ENCODE measurements at places on chromosomes 11 and 22. TPM values are rescaled to one million over a fixed set of nuclear protein-coding genes. Genes with fewer than 3 reads are reported as not detected.

DNA sequence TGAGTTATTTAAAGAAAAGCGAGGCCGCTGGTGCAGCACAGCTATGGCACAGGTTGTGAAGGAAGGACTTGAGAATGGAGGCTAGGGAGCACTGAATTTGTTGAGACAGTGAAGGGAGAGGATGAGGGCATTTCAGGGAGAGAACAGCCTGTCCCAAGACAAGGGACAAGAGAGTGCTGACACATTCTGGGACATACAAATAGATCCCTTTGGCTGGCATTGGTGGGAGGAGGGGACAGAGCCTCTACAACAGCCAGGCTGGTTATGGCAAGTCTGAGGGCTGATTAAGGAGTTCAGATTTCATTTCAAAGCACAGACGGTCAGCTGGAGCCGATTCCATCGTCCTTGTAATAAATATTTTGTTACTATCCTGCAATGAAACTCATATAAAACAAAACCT lies 1.7 kb upstream of the SLC29A2 start:
- no peak overlapping the region for H3K4me3 ChIP-seq
- no peak overlapping the region for H3K27ac ChIP-seq
- no peak for DNase-seq
- no peaks in the 10 kb centered on the region for H3K36me3 ChIP-seq
- no peaks in the 10 kb centered on the region for H3K27me3 ChIP-seq

DNA sequence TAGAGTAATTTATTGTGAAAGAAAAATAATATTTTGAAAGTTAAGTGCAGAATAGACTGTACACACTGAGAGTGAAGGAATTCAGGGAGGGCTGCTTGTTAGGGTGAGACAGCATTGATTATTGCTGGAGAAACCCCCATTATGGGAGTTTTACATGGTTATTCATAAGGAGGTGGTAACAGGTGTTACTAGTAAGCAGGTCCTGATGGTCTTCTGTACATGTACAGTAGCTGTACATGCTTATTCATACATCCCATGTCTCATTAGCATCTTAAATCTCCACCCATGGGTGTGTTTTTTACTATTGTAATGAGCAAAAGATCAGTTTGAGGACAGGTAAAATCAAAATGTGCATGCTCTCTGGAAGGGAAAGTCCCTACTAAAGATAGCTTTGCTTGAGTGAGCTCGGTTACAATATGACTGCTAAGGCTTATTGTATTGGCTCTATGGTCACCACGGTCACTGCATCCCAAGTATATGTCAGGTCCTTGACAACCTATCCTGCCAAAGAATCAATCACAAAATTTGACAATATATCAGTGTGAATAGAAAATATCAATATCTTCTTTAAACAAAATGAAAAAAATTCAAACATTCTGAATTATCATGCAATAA lies 6.2 kb downstream of the KDM4F start:
- no peak for DNase-seq
- H3K4me3 ChIP-seq, result no peak overlapping the region
- H3K36me3 ChIP-seq, result no peaks in the 10 kb centered on the region
- no peaks in the 10 kb centered on the region for H3K27me3 ChIP-seq
- H3K4me1 ChIP-seq, result peaks cover 5% of the 10 kb centered on the region

- no peaks in the 10 kb centered on the region for H3K36me3 ChIP-seq
- no peaks in the 10 kb centered on the region for H3K4me1 ChIP-seq
- no peaks in the 10 kb centered on the region for H3K27me3 ChIP-seq
- H3K27ac ChIP-seq, result no peak overlapping the region
- H3K4me3 ChIP-seq, result no peak overlapping the region
Measured at GRCh38 chr11:1129611-1130160, 28.1 kb upstream of the MUC5AC start.

DNA sequence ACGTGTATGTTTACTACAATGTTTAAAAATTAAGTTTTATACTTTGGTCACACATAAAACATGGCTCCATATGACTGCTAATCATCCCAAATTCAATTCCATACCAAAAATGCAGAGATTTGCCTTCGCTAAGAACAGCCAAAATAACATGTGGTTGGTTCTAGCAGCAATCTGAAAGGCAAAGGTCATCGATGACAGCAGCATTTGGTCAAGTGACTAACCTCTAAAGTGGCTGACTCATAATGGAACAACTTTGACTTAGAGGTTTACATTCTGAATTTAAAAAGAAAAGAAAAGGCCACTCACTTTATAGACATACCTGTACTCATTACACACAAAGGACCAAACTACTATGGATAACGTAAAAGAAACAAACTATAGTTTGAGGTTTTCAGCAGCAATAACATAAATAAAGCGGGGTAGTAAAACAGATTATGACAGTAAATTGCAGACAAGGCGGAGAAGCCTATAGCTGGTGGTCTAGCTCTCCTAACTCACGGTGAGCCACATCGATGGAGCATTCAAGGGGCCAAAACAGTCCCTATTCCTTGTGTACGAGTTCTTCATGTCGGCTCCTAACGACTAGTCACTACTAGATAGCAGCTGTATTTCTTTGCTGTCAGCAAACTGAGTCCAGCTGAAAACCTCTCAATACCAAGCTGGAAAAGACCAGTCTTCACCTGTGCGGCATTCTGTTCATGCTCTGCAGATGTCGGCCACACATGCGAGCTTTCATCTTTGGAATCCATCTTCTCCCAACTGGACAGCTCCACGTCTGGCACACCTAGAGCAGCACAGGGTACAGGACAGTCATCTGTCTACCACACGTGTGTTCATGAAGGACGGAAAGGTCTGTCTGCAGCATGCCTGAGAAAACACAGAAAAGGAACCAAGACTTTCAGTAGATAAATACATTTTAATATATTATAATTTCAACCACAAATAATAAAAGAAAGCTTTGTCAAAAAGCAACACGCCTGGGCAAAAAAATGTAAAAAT lies 42.1 kb downstream of the PRDM10 start:
- H3K36me3 ChIP-seq, result no peaks in the 10 kb centered on the region
- H3K27me3 ChIP-seq, result no peaks in the 10 kb centered on the region
- no peak overlapping the region for H3K27ac ChIP-seq

DNA sequence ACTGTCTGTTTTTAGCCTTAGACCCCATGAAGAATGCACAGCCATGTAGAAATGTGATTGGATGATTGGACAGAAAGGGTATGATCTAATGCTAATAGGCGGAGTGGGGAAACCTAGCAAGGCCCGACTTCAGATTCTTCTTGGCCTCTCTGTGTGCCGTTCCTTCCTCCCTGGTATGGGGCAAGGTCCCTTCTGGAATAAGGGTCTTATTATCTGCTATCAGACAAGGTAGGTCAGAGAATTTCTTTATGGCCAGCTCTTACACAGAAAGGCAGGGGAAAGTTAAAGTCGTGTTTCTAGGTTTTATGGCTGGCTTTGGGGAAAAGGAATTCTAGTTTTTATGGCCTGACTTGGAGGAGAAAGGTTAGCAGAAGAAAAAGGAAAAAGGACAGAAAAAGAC lies 30.6 kb downstream of the DBX1 start:
- H3K4me1 ChIP-seq, result peaks cover 7% of the 10 kb centered on the region
- no peaks in the 10 kb centered on the region for H3K36me3 ChIP-seq
- no peak for DNase-seq
- no peak overlapping the region for H3K27ac ChIP-seq

DNA sequence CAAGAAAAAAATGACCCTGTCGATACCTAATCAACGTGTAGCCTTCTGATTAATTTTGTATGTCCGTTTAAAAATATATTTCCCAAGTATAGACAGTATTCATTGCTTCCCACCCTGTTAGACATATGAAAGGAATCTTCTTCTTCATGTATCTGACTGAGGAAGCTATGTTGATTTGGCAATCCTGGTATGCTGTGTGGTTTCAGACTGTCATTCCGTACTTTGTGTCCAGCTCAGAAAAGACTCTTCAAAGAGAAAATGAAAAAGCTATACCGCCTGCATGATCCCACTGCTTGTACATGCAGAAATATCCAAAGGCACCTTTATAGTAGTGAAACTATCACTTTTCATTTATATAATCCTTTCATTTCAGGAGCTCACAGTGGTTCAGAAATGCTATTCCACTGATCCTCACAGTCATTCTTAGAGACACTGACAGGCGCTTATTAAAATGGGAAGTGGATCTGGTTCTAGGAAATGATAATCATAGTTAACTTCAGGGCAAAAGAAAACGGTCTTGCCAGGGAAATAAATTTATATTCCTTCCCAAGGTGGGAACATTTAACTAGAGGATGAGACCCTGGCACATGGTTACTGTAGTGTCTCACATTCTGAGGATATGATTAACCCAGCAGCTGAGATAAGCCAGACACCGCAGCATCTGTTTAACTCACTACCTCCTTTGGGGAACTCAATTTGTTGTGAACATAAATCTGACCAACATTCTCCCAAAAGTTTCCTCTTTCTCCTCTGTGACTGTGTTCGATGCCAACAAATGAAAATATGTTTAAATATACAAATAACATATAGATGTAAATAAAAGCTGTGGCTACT lies 599.2 kb upstream of the LUZP2 start:
- DNase-seq, result no peak
- no peak overlapping the region for H3K4me3 ChIP-seq
- no peaks in the 10 kb centered on the region for H3K4me1 ChIP-seq

DNA sequence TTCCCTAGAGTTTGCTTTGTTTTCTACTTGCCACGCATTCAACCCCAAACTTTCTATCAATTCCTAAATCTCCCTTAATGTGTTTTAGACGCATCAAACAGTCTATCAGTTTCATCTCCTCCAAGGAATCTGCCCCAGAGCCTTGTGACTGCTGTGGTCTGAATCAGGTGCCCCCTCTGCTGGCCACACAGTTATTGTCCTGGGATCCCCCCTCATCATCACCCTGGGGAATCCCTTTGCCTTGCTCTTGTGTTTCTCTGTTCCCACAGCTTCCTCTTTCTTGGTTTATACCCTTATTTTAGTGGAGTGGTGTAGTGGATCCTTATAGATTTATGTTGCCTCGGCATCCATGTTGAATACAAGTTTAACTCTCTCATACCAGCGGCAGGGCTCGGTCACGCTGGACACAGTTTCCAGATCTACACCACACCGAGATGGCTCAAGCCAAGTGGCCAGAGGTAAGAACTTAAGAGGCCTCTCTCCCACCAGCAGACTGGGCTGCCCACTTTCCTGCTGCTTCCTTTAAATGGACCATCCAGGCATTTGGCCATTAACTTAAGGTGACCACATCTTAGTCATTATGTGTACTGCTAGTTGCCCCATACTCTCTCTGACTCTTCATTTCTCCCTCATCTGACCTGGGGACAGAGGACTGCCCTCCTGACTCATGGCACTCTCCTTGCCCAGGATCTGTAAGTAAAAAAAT lies 8.2 kb downstream of the UPB1 start:
- H3K27ac ChIP-seq, result no peak overlapping the region
- H3K4me3 ChIP-seq, result no peak overlapping the region
- peaks cover 26% of the 10 kb centered on the region for H3K4me1 ChIP-seq
- H3K27me3 ChIP-seq, result no peaks in the 10 kb centered on the region
- H3K36me3 ChIP-seq, result no peaks in the 10 kb centered on the region

- peak overlapping the region; percentile 64 for H3K4me3 ChIP-seq
- peak overlapping the region; percentile 45 for H3K27ac ChIP-seq
- no peaks in the 10 kb centered on the region for H3K27me3 ChIP-seq
- H3K36me3 ChIP-seq, result no peaks in the 10 kb centered on the region
- peak; percentile 82 for DNase-seq
- H3K4me1 ChIP-seq, result peaks cover 9% of the 10 kb centered on the region
Measured at GRCh38 chr22:42437488-42438292, 5.5 kb upstream of the NFAM1 start.

GRCh38 chr11:6270584-6271246 lies 11.1 kb downstream of the CCKBR start:
- H3K36me3 ChIP-seq, result no peaks in the 10 kb centered on the region
- DNase-seq, result no peak
- H3K27ac ChIP-seq, result no peak overlapping the region

DNA sequence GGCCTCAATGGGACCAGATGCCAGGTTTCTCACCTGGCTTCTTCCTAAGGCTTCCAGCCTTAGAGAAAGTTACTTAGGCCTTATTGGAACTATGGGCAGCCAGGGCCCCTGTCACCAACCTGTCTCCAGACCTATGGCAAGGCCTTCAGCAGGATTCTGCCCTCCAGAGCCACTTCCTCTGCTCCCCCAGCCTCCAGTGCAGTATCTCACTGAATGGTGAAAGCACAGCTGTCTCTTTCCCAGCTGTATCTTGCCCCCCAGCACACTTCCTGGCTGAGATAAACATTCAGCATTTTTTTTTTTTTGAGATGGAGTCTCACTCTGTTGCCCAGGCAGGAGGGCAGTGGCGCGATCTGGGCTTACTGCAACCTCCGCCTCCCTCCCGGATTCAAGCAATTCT lies 1.5 kb downstream of the SLC2A11 start:
- no peaks in the 10 kb centered on the region for H3K27me3 ChIP-seq
- H3K27ac ChIP-seq, result no peak overlapping the region
- no peak for DNase-seq

- H3K4me3 ChIP-seq, result peak overlapping the region; percentile 12
- peak overlapping the region; percentile 94 for H3K27ac ChIP-seq
- DNase-seq, result peak; percentile 56
- no peaks in the 10 kb centered on the region for H3K27me3 ChIP-seq
- peaks cover 15% of the 10 kb centered on the region for H3K36me3 ChIP-seq
Measured at GRCh38 chr22:37021710-37022482, 2.4 kb downstream of the MPST start.

- no peak for DNase-seq
- H3K4me3 ChIP-seq, result no peak overlapping the region
- no peaks in the 10 kb centered on the region for H3K4me1 ChIP-seq
- H3K36me3 ChIP-seq, result no peaks in the 10 kb centered on the region
Measured at GRCh38 chr11:123152951-123153350, 42.1 kb downstream of the CLMP start.

DNA sequence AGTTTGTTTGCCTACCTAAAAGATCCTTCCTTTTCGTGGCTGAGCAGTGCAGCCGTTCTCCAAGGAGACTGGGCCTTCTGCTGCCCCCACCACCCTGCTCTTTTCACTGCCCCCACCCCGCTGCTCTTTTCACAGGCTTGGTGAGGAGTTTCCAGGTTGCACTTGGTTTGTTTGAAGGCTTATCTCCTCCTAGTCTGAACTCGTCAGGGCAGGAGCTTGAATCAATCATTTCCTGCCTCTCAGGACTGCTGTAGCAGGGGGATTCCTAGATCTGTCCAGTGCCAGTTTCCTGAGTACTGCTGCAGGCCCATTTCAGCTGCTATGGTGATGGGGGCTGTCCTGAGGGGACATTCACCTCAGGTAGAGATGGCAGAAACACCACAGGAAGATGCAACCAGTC lies 10.0 kb downstream of the MED15 start:
- no peak overlapping the region for H3K4me3 ChIP-seq
- no peak for DNase-seq
- no peaks in the 10 kb centered on the region for H3K4me1 ChIP-seq
- no peaks in the 10 kb centered on the region for H3K27me3 ChIP-seq
- H3K27ac ChIP-seq, result no peak overlapping the region

Gene OR8D4
- not detected for total RNA-seq

Gene C11orf87
- not detected for total RNA-seq

Gene IFTAP
- 1.5 TPM for total RNA-seq

Gene RAG2
- total RNA-seq, result not detected

Gene ARVCF
- 19.4 TPM for total RNA-seq

Gene SCGB1A1
- total RNA-seq, result not detected

Gene TREH
- total RNA-seq, result 30.5 TPM

Gene C11orf97
- total RNA-seq, result not detected
